Heart left ventricle (tissue), 16 donors: ENCODE measurements at places on chromosomes 1 and 21. TPM values are rescaled to one million over a fixed set of nuclear protein-coding genes. Genes with fewer than 3 reads are reported as not detected.

DNA sequence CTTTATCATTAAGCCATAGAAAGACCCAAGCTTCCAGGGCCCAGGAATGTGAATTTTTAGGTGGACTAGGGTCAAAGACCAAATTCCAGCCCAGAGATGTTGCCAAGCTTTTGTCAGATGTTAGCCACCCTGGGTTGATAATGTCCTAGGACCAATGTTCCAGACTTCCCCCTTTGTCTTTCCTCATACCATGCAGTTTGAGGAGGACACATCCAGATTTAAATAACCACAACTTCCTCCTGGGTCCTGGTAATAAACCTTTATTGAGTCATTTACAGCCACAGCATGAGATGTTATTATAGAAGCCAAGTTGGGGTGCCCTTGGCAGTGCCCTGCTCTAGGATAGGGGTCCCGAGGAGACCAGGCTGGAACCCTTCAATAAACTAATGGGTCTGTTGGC, 5.9 kb downstream of the TNR start:
- no peak for DNase-seq

The GIPC2 gene
- total RNA-seq = 2.8 TPM

DNA sequence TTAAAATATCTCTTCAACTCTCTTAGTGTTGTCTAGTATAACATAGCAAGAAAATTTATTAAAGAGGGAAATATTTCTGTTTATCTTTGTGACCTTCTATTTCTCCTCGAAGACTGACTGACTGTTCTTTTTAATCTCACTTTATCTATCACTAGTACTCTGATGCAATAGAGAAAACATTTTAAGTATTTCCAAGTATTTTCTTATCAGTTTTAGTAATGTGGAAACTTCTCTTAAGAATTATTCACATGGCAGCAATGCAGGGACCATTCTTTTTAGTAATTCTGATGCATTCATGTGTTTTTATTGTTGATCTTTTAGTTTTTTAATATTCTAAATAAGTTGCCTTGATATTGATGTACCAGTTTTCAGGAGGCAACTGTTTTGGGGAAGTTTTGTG, 115.7 kb downstream of the NEK7 start:
- no peak for DNase-seq

GRCh38 chr1:165580931-165581871, 37.4 kb downstream of the LRRC52 start:
- DNase-seq = no peak
